ENCODE measurements at places on chromosomes 12 and 14.

- no peak for DNase-seq
Measured at GRCh38 chr14:105317546-105317945, 3.0 kb downstream of the PACS2 start.

DNA sequence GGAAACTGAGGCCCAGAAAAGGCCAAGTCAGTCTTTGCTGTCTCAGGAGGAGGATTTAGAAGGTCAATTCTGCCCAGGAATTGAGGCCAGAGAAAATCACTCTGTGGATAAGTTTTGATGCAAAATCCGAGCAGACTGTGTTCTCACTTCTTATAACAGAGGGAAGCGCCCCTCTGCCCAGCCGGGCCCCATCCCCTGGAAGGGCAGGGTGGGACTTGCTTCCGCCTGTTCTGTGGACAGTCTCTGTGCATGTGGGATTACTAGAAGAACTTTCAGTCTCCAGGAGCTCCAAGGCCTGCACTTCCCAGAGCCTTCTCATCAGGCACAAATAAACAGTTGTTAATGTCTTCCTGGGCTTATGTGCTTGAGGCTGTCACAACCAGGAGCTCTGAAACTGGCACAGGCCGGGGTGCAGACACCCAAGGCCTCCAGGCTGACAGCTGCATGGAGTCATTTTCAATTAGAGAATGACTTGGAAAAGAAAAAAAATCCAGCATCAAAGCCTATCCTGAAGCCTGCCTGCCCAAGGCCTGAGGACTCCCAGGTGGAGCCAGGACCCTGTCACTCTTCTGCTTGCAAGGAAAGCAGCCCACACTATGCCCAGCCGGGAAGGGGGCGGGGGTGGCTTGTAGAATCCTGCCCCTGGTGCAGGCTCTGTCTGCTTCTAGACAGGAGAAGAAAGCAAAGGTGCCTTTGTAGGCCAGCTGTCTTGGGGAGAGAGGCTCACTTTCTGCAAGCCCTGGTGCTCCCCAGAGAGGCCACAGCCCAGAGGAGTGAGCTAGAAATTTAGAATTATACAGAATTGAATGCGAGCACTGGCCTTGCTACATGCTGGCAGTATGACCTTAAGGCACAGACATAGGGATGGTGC lies 84.7 kb downstream of the NTF3 start:
- DNase-seq: no peak

GRCh38 chr12:69834147-69834546 lies 9.1 kb downstream of the MYRFL start:
- DNase-seq: no peak

GRCh38 chr14:75631453-75631831 lies 29.2 kb downstream of the ERG28 start:
- DNase-seq: no peak

- no peak for DNase-seq
Measured at GRCh38 chr12:27331291-27331926, 1.2 kb upstream of the BMAL2 start.

- DNase-seq: no peak
Measured at GRCh38 chr12:127822809-127823411, 444.1 kb upstream of the TMEM132C start.

GRCh38 chr14:32329146-32329545 lies at the start of gene AKAP6:
Gene AKAP6, plus strand, starts transcription at chr14:32329298. Its CDS starts 104,196 bp downstream, at chr14:32433494.
- no peak for DNase-seq

- DNase-seq: no peak
Measured at GRCh38 chr12:617304-617915, 45.8 kb downstream of the NINJ2 start.

- DNase-seq: no peak
Measured at GRCh38 chr12:64147011-64147631, 75.0 kb downstream of the KICS2 start.

DNA sequence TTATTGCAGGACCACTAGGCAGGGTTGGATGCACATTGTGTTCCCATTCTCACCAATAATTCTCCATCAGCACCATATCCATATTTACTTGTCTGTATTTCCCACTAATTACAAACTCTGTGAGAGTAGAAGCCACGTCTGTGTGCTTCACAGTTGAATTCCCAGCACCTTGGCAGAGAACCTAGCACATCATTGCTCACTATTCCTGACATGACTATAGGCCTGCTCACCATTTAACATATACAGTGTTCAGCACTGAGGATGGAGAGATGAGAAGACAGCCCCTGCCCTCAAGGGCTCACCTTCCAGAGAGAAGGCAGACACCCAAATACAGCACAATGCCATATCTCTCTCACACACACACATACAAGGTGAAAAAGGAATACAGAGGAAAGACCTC lies 5.0 kb downstream of the DAD1 start:
- no peak for DNase-seq

GRCh38 chr12:80559766-80560165 lies 115.7 kb downstream of the PTPRQ start:
- no peak for DNase-seq

- no peak for DNase-seq
Measured at GRCh38 chr12:46379352-46379751, 6.8 kb upstream of the SLC38A2 start.

GRCh38 chr12:32586390-32586789 lies 92.7 kb upstream of the DNM1L start:
- DNase-seq: no peak

DNA sequence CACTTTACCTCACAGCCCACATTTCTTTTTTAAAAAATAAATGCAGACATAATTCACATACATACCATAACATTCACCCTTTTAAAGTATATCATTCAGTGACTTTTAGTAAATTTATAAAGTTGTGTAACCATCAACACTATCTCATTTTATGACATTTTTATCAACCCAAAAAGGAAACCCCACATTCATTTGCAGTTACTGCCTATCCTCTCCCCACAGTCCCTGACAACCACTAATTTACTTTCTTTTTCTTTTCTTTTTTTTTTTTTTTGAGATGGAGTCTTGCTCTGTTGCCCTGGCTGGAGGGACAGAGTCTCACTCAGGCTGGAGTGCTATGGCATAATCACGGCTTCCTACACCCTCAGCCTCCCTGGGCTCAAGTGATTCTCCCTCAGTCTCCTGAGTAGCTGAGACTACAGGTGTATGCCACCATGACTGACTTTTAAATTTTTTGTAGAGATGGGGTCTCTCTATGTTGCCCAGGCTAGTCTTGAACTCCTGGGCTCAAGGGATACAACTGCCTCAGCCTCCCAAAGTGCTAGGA lies 1.5 kb upstream of the EP400 start:
- no peak for DNase-seq

GRCh38 chr12:68198507-68199086 lies 27.0 kb downstream of the IL26 start:
- no peak for DNase-seq

- no peak for DNase-seq
Measured at GRCh38 chr12:68809190-68810026, 1.4 kb downstream of the MDM2 start.

DNA sequence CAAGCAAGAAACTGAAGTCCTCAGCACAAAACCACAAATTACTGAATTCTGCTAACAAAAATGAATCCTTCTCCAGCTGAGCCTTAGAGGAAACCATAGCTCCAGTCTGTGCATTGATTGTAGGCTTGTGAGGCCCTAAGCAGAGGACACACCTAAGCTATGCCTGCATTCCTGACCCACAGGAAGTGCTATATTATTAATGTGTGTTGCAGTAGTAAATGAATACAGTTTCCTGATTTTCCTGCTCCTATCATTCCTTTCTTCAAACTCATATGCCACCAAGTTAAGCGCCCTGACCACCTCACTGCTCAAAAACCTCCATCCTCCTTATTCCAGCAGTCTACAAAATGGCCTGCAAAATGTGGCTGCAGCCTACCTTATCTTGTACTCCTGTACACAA lies 151.9 kb upstream of the ABCD2 start:
- DNase-seq: no peak

GRCh38 chr12:13347241-13348043 lies 150.9 kb downstream of the EMP1 start:
- DNase-seq: peak; percentile 10

DNA sequence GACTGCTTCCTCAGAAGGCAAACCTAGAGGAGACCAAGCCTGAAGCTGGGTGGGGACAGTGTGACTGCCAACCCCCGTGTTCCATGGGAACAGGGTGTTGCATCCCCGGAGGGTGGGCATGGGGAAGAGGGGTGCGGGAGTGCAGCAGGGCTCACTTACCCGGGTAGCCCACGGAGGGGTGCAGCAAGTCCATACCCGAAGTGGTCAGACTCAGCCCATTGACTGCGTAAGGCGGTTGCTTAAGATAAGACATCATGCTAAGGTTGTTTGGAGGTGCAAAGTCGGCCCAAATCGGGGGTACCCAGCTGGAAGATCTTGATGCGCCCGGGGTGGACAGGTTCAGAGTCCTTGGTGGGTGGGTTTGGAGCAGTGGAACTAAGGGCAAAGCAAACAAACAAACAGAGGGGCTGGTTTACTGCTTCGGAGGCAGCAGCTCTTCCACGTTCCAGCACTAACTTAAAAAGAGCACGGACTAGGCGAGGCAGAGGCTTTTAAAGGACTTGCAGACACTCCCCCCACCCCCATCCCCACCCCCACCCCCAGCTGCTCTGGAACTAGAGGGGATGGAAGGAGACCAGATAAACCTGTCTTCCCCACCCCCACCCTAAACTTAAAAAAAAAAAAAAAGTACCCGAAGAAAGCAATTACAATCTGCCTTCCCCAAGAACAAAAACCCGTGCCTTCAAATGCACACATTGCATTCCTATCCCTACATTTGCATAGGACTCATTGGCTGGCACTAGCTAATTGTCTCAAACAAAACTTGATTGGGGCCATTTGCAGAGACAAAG lies 4.9 kb downstream of the OTX2 start:
- DNase-seq: no peak

DNA sequence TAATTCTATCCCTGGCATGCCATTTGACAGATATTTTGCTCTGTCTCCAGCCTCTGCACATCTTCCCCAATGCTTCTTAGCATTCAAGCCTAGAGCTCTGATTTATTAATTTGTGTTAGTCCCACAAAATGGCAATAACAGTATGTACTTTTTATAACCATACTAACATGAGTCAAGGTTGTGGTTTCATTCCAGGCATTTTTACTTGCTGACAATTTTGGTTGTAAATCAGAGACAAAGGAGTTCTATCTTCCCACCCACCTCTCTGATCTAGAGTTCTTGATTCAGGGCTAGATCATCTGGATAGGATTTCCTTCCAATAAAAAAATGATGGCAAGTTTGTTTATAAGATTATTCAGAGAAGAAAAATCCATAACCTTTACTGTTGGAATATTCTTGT lies 18.5 kb upstream of the CISTR start:
- no peak for DNase-seq

- DNase-seq: no peak
Measured at GRCh38 chr12:49292729-49293055, 2.3 kb upstream of the PRPH start.

DNA sequence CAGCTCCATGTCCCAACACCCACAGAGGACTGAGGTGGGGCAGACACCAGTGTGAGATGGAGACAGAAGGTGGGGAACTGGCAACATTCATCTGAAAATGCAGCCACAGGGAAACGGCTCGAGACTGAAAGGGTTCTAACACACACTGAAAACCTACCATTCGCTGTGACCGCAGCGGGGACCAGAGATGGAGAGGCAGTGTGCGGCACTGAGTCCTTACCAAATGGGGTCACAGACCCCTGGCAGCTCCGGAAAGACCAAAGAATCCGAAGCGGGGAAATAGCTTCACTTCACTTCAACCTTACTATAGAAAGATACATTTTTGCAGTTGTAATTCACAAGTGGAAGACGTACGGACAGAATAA lies 9.6 kb downstream of the BAG5 start:
- DNase-seq: no peak

DNA sequence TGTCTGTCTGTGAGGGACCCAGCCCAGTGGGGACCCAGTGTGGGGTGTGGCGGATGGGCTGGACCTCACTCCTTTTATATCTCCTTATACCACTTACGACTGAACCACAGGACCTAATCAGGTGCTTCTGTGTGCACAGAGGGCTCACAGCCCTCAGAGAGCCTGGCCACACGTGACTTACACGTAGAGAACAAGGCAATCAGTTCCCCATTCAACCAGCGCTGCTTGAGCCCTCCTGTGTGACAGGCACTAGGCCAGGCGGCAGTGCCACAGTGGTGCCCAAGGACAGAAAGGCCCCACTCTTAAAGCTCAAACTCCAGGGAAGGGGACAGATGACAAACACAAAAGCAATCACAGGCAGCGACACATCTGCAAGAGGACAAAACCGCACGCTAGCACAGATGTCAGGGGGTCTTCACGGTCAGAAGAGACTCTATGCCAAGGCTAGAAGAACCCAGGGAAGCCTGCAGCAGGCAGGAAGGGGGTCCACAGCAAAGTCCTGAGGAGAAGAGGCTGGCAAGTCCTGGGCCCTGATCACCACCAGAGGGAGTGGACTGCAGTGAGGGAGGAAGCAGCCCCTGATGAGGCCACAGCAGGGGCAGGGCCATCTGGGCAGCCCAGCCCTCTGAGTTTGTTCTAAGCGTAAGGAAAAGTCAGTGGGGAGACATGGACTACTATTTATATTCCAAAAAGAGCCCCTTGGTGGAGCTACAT lies 39.3 kb downstream of the SETD3 start:
- DNase-seq: no peak

DNA sequence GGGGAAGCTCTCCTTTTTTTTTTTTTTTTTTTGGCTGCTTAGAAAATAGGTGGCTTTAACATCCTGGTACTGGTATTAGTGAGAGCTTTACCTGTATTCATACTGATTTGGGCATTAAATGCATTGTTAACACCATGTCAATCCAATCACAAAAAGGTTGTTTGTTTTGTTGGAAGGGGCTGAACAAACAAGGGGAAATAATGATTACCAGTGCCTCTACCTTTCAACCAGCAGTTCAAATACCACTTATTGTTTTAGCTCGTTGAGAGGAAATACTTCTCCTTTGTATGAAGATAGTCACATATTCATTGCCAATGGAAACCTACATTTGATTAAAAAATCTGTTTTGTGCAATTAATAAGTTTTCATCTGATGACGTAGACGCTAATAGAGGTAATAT lies 72.9 kb downstream of the MIPOL1 start:
- no peak for DNase-seq

DNA sequence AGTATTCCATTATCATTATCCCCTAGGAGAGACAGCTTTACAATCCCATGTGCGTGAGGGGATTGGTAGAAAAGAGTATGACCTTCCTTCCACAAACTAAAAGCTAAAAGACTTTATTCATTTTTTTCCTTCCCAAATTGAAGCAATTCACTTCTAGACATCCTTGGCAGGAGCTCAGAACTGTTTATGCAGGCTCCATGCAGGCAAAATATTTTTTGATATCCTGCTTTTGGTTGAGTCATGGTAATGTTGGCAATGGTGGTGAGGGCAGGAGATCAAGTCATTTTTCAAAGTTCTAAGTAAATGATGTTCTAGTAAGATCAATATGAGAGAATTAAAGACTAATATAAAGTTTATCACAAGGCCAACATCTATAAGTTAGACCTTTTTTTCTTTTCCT lies 1.3 kb upstream of the PLEKHG7 start:
- no peak for DNase-seq

Data from stimulated activated CD4-positive, alpha-beta T cell treated with anti-CD3 and anti-CD28 coated beads, Interleukin-15, amount 100 ng/mL, for 1 hour (primary cell).